ENCODE measurements at places on chromosomes 7 and 10.

DNA sequence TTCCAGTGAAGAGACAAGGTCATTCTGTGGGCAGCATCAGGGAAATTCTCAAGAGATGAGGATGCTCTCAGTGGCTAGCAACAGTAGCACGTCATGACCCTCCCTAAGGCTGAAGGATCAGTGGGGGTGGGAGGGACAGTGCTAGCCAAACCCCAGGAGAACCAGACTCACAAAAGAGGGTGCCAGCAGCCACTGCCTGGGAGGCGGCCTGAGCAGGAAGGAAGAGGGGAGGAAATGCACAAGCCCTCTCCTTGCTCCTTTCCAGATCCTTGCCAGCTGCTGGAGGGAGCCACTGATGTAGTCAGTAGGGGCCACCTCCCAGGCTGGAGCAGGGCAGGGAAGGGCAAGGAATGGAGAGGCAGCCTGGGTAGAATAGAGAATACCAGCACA lies 302.7 kb downstream of the RPS24 start:
- peak; percentile 91 for DNase-seq

DNA sequence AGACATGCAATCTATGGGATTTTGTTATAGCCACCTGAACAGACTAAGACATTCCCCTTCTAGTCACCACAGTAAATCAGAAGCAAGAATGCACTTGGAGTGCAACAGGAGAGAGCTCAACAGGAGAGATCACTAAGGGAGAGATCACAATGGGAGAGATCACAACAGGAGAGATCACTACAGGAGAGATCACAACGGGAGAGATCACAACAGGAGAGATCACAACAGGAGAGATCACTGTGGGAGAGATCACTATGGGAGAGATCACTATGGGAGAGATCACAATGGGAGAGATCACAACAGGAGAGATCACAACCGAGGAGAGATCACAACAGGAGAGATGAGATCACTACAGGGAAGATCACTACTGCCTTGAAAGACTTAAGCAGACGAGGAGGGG lies 238.5 kb upstream of the PITRM1 start:
- DNase-seq: no peak

DNA sequence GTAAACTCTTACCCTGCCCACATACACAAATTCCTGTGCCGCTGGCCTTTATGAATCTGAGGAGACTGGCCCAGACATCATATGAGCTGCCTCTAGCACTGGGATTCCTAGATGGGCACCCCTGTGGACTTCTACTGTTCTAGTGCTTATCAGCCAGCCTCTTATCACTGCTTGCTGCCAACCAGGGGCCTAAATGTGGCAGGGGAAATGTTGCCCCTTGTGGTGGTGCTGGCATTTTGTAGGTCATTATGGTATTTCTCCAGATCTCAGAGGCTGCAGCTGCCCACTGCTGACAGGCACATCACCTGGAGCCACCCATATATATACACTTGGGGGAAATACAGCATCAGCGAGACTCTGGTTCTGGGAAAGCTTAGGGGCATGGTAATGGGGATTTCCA lies 5.4 kb downstream of the SFR1 start:
- no peak for DNase-seq

- no peak for DNase-seq
Observed at GRCh38 chr10:68895041-68895440, 6.1 kb upstream of the DDX50 start.

- no peak for DNase-seq
Observed at GRCh38 chr7:7816084-7816483, 97.7 kb upstream of the RPA3 start.

DNA sequence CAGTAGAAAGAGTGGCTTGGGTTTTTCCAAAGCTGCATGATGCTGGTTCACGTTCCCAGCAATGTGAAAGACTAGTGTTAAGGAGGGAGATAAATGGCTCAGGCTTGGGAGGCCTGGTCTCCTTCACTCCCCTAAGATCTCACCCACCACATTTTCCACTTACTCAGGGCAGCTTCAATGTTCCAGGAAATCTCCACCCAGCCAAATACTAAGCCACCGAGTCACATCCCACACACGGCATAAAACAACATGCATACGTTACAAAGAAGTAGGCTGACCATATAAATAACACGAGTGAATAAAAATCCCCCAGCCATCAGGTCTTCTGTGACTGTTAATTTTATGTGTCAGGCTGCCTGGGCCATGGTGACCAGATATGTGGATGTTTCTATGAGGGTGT lies 303.5 kb downstream of the SFMBT2 start:
- peak; percentile 85 for DNase-seq

DNA sequence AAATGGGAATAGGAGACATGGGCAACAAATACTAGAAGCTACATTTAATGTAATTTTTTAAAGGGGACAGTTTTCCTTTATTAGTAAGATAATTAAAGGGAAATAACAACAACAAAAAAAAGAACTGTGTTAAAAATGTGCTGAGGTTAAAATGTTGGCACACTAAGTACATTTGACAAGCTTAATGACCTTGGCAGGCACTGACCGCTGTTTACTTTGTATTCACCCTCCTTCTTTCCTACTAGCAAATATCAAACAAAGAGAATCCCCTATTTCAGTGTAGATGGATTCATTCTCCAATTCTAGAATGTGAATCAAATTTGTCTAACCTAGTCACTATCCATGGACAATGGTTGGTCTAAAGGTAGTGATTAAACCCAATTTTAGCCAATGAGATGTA lies 77.5 kb upstream of the TOMM7 start:
- no peak for DNase-seq

- DNase-seq: peak; percentile 11
Observed at GRCh38 chr7:12895296-12895695, 207.9 kb downstream of the ARL4A start.

DNA sequence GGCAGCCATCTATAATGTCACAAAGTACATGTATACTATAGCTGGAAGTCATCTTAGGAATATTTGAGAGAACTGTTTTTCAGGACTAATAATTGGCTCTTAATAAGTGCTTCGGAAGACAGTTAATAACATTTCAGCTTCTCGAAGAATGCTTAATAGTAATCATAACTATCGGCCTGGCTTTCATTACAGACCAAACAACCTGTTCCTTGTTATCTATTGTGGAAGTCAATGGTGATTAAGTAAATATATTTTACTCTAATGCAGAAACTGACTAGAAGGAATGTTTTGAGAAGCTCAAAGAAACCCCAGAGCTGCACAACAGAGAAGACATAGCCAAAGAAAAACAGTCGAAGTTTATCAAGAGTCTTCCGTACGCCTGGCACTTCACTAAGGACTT lies 106.8 kb upstream of the FAM133B start:
- DNase-seq: no peak

GRCh38 chr10:79562135-79562756 lies 2.0 kb upstream of the SFTPA2 start:
- peak; percentile 58 for DNase-seq

DNA sequence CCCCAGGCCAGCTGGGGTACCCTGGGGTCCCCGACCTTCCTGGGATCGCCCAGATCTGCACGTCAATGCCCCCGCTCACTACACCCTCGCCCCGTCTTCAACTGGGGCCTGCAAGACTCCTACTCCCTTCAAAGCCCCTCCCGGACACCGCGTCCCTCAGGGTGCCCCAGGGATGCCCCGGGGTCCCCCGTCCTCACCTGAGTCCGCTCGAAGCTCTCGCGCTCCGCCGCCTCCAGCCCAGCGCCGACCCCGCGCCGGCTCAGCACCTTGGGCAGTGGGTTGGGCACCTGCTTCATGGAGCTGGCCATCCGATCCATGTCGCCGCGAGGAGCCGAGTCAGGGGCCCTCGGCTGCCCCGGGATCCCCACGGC lies at the start of gene HIP1:
Gene HIP1, minus strand, starts transcription at position 338 of the 371 bp plus-strand sequence. Its CDS starts 21 bp downstream, at position 317.
- DNase-seq: no peak

Data from fibroblast of upper back skin (primary cell).